Naive B cell (primary cell): ENCODE measurements at places on chromosomes 13 and 19.

DNA sequence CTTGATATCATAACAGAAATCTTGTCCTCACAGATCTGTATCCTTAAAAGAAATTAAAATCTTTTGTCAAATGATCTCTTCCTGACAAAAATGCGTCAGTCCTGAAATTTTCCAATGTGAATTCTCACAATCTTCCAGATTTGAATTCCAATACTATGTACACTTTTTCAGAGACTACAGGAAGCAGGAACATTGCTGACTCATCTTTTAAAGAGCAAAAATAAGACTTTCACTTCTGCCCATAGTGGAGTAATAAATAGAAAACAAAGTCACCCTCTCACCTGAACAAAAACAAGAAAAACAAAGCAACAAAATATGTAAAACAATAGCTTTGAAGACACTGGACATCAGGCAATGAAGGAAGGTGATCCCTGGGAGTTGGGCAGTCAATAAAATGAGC lies 167.0 kb upstream of the IPO5 start:
- DNase-seq, result no peak

DNA sequence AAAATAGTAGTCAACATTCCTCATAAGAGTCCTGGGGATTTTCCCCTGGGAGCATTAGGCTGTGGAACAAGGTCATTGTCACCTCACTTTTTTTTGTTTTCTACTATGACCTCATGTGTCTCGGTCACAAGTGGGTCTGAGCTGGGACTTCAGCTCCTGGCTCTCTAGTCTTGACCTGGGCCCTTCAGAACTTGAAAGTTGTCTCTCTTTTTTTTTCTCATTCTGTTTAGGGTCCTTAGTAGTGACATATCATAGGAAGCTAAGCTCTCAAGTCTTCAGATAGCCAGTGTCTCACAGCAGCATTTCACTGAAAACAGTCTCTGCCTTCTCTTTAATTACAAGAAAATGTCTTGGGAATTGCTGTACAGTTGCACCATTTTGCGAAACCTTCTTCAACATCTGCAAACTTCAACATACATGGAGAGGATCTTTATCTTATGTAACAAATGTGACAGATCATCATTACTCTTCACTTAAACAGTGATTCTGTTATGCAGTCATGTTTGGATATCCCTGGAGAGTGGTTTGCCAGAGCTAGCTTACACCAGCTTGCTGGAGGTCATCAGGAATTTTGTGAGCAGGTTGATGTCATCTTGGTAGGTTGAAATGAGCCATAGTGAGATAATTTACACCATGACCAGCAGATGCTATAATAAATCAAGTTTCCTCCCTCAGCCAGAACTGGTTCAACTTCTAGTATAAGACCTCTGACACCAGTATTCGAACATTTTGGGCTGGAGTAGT lies 131.5 kb downstream of the GPC5 start:
- DNase-seq, result no peak

- DNase-seq, result no peak
Observed at GRCh38 chr13:114015969-114016295, 42.1 kb upstream of the C13orf46 start.

- DNase-seq, result no peak
Observed at GRCh38 chr13:50679321-50679720, 164.2 kb downstream of the DLEU7 start.

DNA sequence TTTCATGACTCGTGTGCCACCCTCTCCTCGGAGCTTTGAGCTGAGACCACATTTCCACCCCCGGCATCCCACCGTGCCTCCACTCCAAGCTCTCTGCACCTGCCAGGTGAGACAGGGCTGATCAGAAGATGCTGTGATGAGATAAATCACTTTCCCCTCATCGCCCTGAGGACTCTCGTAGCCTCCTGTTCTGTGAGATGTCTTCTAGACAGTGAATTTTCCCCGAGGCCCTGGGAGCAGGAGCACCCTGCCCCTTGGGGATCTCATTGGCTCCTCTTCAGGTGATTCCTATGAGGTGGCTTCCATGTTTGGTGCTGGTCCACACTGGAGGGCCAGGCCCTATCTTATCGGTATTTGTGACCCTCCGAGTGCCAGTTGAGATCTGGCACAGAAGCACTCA lies 154.0 kb upstream of the TSHZ3 start:
- DNase-seq, result no peak

GRCh38 chr13:22169473-22169872 lies 498.6 kb downstream of the FGF9 start:
- DNase-seq, result no peak

- DNase-seq, result no peak
Observed at GRCh38 chr13:41467425-41467945, 10.1 kb downstream of the RGCC start.

GRCh38 chr19:16628984-16629691 lies 1.1 kb upstream of the MED26 start:
- DNase-seq, result no peak

DNA sequence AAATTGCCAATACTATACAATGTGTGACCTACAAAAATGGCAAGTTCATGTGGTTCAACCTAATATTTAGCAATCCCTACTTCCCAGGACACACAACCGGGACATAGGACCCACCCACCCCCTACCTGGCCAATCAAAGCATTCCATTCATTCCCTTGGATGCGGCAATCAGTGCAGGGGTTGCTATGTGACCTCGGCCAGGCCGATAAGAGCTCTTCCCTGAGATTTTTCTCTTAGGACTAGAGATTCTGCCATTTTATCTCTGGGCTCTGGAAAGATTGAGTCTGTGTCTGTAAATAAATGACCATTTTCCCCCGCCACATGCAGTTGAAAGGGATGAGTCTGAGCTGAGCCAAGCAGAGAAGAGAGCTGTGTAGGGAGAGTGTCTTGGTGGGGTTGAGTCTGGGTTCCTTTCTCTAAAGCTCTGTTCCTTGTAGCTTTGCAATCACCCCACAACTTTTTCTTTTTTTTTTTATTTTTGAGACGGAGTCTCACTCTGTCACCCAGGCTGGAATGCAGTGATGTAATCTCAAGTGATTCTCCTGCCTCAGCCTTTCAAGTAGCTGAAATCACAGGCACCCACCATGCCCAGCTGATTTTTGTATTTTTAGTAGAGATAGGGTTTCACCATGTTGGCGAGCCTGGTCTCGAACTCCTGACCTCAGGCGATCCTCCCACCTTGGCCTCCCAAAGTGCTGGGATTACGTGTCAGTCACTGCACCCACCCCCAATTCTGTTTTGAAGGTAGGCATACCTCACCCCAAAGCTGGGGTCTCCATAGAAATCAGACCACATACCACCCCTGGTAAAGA lies 7.4 kb downstream of the IFNL1 start:
- no peak for DNase-seq

GRCh38 chr19:17211547-17212446 lies 3.4 kb upstream of the USE1 start:
- no peak for DNase-seq

GRCh38 chr13:46893798-46894560 lies 2.9 kb downstream of the HTR2A start:
- peak; percentile 69 for DNase-seq

DNA sequence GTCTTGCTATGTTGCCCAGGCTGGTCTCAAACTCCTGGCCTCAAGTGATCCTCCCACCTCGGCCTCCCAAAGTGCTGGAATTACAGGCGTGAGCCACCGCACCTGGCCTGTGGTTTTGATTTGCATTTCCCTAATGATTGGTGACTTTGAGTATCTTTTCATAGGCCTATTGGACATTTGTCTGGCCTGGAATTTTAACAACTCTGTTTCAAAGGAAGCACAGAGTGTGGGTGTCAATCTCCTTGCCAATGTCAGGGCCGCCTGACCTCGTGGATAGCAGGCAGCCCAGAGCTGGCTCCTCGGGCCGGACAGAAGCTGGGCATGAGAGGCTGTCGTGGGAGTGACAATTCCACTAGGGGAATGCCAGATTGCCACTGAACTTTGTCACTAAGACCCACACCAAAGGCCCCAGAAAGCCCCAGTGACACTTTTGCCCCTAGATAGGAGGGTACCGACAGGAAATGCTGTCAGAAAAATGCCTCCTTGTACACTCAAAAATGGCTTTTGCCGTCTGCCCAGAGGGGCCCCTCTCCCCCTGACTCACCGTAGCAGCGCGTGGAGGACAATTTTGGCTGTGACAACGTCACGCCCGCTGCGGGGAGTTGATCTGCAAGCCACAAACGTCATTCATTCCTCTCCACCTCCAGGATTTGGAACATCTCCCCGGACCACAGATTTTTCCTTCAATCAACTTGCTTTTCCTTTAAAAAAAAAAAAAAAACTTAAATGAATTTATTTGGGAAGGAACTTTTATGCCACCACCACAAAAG lies 11.7 kb upstream of the ADGRE5 start:
- peak; percentile 73 for DNase-seq

DNA sequence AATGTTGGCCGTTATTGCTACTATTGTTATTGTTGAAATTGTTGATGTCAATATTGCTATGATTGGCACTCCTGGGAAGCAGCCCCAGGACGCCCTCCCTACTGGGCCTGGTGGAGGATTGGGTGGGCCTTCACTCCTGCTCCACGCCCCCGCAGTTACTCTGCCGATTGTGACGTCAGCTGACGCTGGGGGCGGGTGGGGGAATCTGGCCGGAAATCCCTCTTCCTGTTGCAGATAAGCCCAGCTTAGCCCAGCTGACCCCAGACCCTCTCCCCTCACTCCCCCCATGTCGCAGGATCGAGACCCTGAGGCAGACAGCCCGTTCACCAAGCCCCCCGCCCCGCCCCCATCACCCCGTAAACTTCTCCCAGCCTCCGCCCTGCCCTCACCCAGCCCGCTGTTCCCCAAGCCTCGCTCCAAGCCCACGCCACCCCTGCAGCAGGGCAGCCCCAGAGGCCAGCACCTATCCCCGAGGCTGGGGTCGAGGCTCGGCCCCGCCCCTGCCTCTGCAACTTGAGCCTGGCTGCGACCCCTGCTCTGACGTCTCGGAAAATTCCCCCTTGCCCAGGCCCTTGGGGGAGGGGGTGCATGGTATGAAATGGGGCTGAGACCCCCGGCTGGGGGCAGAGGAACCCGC lies at the start of gene ETV2:
Gene ETV2, plus strand, starts transcription at position 231 of the 637 bp plus-strand sequence. CDS start 716 bp downstream, outside the sequence.
- peak; percentile 37 for DNase-seq

- DNase-seq, result no peak
Observed at GRCh38 chr13:23711355-23711754, 141.1 kb downstream of the TNFRSF19 start.

GRCh38 chr13:28843639-28844038 lies 23.5 kb downstream of the MTUS2 start:
- DNase-seq, result no peak

- no peak for DNase-seq
Observed at GRCh38 chr13:87667686-87668085, 3.5 kb upstream of the SLITRK5 start.

GRCh38 chr13:48400090-48400694 lies 12.7 kb downstream of the LPAR6 start:
- no peak for DNase-seq

DNA sequence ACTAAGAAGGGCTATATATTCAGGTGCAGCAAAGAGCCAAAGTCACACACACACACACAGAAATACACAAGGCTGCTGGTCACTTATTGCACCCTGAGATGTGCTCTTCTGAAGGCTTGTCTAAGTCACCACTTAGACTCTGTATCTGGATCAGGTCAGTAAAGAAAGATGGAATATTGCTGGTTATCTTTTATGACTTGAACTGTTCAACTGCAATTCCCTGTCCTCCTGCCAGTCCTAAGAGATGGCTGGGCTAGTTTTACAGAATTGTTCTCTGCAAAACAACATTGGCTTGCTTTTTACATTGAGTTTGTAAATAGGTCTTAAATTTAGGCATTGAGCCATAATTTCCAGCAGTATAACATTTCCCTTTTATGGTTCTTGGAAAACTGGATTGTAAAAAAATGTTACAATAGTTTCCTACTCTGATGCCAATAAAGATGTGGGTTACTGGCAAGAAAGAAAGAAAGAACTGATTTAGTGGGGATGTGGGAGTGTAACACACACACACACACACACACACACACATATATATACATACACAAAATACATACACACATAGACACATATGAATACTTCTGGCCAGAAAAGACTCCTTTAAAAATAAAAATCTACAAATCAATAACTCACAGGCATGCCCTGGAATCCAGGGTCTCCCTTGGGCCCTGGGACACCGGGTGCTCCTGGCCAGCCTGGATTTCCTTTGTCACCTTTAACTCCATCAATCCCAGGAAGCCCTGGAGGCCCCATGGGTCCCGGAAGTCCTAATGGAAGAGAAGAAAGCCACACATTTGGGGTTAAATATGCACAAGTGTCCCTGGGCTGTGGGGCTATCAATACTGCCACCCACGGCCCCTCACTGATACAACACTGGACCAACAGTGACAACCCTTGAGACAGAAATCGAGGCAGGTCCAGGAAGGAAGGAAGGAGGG lies 137.7 kb downstream of the COL4A1 start:
- no peak for DNase-seq

GRCh38 chr13:100835695-100836094 lies 161.1 kb upstream of the TMTC4 start:
- DNase-seq, result no peak

GRCh38 chr19:373391-374182 lies 29.0 kb upstream of the MIER2 start:
- no peak for DNase-seq

- no peak for DNase-seq
Observed at GRCh38 chr19:45344621-45345505, 4.3 kb downstream of the KLC3 start.

GRCh38 chr19:4851551-4852290 lies 15.7 kb downstream of the PLIN3 start:
- DNase-seq, result peak; percentile 70

DNA sequence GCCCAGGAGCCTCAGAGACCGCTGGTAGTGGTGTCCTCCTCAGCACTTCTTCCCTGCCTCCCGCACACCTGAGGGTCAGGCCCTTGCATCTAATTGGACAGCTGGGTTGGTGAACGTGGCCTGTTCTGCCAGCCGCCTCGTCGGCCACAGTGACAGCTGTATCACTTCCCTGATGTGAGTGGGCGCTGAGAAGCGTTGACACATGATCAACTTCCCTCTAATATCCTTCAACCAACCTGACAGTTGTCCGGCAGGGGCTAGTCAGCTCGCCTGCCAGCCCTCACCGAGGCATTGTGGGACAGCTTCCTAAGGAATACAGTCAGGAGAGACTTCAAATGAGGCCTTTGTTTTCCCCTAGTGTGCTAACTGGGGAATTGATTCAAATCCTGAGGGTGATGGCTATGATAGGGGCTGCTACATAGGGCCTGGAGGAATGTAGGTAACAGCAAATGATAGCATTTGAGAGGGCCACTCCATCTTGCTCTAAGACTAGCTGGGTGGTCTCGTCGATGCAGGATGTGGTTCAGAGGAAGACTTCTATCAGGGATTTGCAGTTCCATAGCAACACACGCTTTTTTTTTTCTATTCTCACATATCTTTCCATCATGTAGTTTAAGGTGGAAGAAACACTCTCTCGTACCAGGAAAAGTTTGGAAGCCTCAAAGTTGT lies 230.8 kb downstream of the TSHZ3 start:
- no peak for DNase-seq
